ENCODE measurements at places on chromosomes 6 and 20.

- no peak for DNase-seq
These were observed 196.9 kb downstream of the TMEM242 start for GRCh38 chr6:157126183-157127098.

GRCh38 chr6:33427585-33428223, 7.8 kb downstream of the SYNGAP1 start:
- DNase-seq, result peak; percentile 65

- DNase-seq, result no peak
These were observed 469.4 kb upstream of the SLC35B3 start for GRCh38 chr6:8904754-8905153.

DNA sequence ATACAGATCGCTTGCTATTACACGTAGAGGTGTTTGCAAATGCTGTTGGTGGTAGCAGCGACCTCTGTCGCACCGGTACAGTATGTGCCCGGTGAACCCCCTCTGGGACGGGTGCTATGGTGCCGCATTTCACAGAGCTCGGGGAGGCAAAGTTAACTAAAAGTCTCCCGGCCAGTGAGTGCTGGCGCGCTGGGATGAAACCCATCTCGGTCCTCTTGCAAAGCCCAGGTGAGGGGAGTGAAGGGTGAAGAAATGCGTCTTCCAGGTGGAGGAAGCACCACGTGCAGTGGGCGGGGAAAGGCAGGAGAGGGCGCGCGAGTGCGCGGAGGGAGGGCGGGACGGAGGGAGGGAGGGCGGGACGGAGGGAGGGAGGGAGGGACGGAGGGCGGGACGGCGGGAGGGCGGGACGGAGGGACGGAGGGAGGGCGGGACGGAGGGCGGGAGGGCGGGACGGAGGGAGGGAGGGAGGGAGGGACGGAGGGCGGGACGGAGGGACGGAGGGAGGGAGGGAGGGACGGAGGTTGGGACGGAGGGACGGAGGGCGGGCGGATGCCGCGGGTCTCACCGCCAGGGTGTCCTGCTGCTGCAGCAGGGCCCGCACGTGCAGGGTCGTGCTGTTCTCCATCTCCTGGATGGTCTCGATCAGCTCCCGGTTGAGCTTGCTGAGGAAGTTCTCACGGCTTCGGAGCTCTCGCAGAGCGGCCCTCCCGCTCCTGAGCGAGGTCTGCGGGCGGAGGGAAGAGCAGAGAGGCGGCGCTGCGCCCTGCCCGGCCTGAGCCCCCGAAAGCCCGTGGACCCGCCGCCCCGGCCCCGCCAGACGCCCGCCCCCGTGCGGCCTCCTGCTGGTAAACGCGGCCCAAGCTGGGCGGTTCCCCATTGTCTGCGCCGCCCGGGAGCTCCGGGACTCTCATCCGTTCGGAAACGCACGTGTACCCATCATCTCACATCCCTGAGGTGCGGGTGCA, 11.7 kb downstream of the C20orf96 start:
- no peak for DNase-seq

DNA sequence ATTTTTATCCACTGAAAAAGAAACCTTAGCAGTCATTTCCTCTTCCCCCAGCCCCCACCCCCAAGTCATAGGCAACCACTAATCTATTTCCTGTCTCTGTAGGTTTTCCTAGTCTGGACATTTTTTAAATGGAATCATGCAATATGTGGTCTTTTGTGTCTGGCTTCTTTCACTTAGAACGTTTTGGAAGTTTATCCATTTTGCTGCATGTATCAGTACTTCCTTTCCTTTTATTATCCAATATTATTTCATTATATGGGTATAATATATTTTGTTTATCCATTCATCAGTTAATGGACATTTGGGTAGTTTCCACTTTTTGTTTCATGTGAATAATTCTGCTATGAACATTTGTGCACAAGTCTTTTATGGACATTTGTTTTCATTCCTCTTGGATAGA, 99.3 kb upstream of the BMP5 start:
- no peak for DNase-seq

DNA sequence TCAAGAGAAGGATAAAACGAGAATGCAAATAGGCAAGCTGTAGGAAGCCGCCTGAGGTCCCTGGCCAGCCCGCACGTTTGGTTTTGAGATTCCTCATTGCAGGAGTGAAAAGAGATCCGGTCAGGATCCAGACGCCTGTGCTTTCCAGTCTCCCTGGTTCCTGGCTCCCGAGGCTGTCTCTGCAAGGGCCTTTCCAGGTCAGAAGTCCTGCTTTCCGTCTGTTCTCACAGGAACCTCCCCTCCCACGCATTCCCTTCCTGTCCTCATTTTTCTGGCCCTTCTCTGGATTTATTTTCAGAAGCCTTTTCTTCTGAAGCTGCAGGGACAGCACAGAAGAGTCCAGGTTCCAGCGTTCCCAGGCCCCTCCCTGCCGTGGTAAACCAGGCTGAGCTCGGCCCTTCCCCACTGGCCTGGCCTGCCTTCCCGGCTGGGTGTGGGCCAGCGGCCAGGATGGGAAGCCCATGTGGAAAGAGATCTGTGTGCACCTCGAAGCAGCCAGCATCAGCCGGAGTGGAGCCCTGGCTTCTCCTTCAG, 54.0 kb downstream of the TMEM242 start:
- no peak for DNase-seq

DNA sequence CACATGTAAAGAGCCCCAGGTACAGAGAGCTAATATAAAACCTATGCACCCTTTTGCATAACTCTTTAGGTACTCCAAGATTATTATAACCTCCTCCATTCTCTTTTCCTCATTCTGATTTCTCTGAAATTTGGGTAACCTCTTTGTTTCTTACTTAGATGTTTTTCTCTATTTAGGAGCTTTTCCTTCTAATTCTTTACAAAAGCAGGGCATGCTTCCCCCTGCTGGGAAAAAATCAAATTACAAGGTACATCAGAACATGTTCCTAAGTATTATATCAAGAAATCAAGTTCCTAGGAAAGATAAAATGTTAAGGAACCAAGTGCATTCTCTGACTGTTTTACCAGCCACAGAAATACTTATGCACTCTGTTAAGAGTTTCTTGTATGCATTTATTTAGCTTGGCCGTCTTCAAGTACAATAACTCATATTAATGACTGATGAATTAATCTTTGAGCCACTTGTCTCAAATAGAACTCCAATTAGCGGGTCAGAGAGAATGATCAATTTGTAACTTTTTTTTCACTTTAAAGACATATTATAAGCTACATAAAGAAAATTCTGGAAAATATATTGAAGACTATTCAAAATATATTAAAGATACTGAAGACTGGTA, 2.1 kb downstream of the KHDRBS2 start:
- DNase-seq, result no peak

DNA sequence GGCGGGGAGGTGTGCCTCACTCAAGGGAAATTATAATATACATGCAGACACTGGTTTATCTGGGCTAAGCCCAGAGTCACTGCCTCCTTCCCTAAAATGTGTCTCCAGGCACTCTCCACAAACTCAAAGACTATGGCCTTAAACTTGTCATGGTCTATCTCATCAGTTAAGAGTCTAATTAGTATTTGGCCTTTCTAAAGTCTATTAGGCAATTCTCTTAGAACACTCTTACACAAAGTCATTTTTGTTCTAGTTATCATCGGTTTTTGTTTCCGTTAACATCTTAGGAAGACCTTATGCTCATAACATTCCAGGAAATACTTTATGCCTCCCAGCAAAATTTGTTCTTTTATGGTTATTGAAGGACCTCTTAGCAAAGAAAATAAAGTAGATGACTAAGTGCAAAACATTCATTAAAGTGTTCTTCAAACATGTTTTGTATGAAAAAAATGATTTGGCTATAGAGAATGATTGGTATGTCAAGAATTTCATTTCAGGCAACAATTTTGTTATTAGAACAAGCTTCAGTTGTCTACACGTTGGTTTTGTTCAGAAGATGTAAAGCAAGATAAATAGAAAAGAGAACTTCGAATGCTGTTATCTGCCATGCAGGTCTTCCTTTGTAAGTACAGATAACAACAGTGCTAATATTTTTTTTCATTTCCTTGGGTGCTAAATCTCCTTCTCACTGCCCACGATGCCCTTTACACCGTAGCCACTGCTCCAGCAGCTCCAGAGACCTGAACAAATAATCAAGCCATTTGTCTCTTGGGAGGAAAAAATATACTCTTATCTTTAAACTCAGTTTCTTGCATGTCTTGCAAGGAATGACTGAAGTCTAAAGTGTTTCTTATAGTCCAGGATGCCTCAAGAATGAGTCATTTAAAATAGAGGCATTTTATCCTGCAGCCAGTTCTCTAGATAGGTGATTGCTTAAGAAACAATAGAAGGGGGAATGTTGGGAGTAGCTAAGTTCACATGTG, 170.4 kb downstream of the HTR1B start:
- no peak for DNase-seq

- DNase-seq, result no peak
These were observed 14.7 kb upstream of the TAF4 start for GRCh38 chr20:62080249-62080990.

DNA sequence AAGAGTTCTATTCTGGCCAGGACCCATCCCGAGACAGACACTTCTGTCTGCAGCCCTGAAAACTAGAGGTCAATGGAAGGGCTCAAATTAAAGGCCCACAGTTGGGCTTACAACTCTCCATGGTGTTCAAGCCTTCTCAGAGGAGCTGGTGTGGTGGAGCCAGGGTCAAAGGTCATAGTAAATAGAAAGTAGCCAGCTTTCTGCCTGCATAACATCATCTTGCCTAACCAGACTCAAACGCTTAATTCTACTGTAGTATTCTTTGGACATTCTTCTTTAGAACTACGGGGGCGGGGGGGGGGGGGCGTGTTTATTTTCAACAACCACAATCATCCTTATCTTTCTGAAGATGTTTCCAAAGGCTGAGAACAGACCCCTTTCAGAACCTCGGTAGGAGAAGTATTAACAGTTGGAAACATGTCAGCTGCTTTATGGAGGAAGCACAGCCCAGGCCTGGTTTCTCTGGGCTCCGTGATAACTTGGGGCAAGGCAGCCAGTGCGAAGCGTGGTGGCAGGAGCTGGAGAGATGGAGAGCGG, 1.5 kb upstream of the RREB1 start:
- DNase-seq, result no peak

DNA sequence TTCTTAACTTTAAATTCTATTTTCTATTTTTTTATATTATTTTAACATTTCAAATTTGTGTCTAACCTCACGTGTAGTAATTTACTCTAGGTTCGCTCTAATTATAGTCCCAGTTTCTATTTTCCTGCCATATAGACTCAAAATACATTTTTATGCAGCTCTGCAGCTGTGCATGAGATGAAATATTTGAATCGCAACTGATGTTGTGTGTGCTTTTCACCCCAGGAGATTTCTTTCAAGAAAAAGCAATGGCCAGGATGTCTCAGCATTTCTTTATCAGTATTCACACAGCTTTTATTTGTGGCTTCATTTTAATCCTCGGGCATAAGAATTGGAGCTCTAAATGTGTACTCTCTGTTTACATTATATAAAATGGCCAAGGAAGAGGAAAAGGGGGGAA, 157.6 kb downstream of the HDGFL1 start:
- DNase-seq, result no peak
